ENCODE measurements at places on chromosomes 6 and 20. TPM values are rescaled to one million over a fixed set of nuclear protein-coding genes. Genes with fewer than 3 reads are reported as not detected.

ME1 gene
- total RNA-seq: 17.5 TPM

DNA sequence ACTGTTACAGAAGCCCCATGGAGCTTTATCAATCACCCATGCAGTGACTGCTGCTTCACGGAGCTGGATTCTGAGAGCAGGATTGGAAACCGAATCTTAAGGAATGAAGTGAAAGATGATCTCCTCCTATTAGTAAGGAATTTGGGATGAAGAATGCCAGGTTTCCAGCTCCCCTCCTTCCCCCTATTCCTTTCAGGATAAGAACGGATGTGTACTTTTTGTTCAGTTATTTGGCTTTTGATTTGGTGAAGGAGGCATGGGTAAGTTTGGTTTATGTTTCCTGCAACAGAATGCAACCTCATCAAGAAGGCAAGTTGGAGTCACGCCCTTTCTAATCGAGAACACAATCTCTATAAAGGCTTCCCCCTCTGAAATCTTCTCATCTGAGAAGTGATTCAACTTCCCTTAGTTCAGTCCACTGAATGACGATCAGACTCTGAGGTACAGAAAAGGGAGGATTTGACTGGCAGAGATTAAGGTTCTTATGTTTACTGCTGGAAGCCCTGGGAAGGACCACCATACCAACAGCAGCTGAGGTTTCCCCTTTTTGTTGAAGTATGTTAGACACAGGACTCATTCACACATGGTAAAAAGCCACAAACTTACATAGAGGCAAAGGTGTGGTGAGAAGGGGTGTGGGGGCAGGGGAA, 5.5 kb downstream of the ELMO2 start:
- no peaks in the 10 kb centered on the region for H3K27me3 ChIP-seq
- peaks cover 32% of the 10 kb centered on the region for H3K4me1 ChIP-seq
- H3K4me3 ChIP-seq: no peak overlapping the region
- no peak for DNase-seq
- H3K36me3 ChIP-seq: peaks cover 6% of the 10 kb centered on the region
- peak overlapping the region; percentile 91 for H3K27ac ChIP-seq

RAB32 gene
- total RNA-seq: 22.5 TPM

DNA sequence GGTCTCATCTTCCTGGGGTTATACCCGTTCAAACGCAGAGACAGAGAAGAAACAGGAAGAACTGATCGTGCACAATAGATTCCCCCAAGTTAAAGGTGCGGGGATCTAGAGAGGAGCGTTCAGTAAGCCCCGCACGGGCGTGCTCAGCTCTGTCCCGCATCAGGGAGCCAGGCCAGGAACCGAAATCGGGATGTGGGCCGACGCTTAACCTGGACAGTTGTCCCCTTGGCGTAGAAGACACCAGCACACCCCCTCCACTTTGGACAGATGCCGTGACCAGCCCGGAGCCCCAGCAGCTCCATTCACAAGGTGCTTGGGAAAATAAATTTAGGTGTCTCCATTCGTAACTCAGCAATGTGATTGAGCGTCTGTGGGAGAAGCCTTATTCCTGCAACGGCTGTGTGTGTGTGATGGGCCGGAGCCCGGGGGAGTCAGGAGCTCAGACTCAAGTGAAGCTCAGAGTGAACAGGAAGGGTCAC, 24.0 kb upstream of the GATA5 start:
- no peak for DNase-seq
- H3K36me3 ChIP-seq: no peaks in the 10 kb centered on the region
- H3K4me1 ChIP-seq: no peaks in the 10 kb centered on the region
- H3K27me3 ChIP-seq: no peaks in the 10 kb centered on the region
- no peak overlapping the region for H3K4me3 ChIP-seq
- no peak overlapping the region for H3K27ac ChIP-seq

All from lung (tissue), 17 donors.